ENCODE measurements at places on chromosomes 12 and 14.

- no peak for DNase-seq
Observed at GRCh38 chr14:88296351-88296750, 26.7 kb downstream of the KCNK10 start.

- DNase-seq = no peak
Observed at GRCh38 chr14:50319721-50320120, 7.6 kb downstream of the DMAC2L start.

- DNase-seq = no peak
Observed at GRCh38 chr12:121010860-121011259, 5.4 kb downstream of the C12orf43 start.

DNA sequence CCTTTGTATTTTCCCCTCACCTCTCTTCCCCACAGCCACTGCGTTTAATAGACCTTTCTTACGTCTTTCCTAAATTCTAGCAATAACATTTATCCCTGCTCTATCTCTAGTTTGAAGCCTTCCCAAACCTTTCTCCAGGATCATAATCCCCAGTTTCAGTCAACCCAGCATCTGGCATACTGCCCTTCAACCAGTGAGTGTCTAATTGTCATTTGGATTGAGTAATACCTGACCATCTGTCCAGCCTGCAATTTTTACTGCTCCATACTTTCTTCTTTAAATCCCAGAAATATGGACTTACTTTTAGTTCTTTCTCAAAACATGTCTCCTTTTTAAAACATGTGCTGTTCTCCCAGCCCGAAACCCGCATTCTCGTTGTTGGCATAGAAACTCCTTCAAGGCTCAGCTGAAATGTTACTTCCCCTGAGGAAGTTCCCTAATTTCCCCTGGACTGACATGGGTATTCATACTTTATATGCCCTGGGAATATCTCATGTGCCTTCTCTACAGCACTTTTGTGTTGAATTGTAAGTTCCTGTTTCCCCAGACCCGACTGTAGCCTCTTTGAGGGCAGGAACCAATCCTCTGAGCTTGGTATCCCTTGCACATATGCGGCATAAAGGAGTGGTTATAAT lies 65.1 kb upstream of the ETV6 start:
- peak; percentile 53 for DNase-seq

GRCh38 chr14:103688441-103688840 lies 26.8 kb downstream of the XRCC3 start:
- DNase-seq = no peak

GRCh38 chr14:96567289-96567899 lies 65.2 kb downstream of the PAPOLA start:
- DNase-seq = peak; percentile 58

GRCh38 chr12:108832208-108832607 lies 25.2 kb downstream of the SSH1 start:
- DNase-seq = no peak

DNA sequence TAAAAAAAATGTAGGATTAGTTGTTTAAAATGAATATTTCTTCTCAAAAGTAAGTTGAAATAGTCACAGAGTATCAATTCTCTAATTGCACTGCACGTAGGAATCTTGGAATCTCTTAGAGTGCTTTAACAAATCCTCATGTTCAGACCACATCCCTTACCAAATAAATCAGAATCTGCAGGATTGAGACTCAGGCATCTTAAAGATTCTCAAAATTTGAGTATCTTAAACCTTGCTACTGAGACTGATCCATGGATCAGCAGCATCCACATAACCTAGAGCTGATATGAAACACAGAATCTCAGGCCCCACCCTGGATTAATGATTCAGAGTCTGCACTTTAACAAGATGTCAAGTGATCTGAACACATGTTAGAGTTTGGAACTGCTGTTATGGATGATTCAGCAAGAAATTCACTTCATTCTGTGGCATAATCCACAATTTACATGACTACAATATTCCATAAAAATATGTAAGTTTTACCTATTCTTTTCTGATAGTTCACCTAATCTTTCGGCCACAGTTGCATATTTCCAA lies 58.7 kb downstream of the ADAMTS20 start:
- DNase-seq = no peak

GRCh38 chr12:92503971-92504593 lies 198.7 kb upstream of the PLEKHG7 start:
- DNase-seq = no peak

GRCh38 chr12:6861391-6861790 lies 5.9 kb upstream of the TPI1 start:
- DNase-seq = no peak

- no peak for DNase-seq
Observed at GRCh38 chr12:66775871-66776270, 97.0 kb upstream of the GRIP1 start.

Data from fibroblast of upper back skin (primary cell).